ENCODE measurements at places on chromosomes 1 and 21.

DNA sequence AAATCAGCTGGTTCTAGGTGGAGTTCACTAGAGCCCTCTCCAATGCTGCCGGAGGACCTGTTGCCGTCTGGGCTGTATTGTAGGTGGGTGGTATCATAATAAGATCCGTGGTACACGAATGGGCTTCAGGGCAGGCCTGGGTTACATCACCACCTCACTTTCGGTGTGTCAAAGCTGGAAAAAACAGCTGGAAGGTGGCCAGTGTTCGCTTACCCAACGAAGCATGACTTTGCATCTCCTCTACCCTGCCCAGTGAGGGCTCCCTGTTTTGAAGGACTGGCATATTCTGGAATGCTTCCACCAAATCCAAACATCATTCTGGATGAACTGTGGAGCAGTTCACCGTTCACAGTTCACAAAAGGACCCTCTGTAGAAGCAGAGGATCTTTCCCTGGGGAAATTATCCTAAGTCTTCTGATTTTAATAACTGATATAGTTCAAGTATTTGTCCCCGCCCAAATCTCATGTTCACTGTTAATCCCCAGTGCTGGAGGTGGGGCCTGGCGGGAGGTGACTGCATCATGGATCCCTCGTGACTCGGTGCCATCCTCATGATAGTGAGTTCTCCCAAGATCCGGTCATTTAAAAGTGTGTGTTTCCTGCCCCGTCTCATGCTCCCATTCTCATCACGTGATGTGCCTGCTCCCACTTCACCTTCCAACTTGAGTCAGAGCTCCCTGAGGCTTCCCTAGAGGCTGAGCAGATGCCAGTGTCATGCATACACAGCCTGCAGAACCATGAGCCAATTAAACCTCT is 429.0 kb downstream of the KIF26B start:
- DNase-seq: no peak

- no peak for DNase-seq
Measured at GRCh38 chr1:202365092-202365815, 16.8 kb downstream of the PPP1R12B start.

DNA sequence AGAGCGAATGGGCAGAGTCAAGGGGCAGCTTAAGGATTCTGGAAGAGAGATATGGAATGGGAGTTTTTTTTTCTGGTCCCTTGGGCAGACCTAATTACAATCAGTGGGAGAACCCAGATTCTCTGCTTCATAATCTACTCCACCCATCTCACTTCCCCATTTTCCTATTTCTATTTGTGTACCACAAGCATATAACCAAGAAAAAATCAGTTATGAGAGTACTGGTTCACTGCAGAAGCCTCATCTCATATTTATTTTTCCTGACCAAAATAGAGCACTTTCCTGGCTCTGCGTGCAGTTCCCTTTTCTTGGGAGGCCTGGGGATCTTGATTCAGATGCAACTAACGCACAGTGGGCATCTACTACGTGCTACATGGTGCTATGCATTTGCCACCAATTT is 82.2 kb upstream of the SLFNL1 start:
- no peak for DNase-seq

DNA sequence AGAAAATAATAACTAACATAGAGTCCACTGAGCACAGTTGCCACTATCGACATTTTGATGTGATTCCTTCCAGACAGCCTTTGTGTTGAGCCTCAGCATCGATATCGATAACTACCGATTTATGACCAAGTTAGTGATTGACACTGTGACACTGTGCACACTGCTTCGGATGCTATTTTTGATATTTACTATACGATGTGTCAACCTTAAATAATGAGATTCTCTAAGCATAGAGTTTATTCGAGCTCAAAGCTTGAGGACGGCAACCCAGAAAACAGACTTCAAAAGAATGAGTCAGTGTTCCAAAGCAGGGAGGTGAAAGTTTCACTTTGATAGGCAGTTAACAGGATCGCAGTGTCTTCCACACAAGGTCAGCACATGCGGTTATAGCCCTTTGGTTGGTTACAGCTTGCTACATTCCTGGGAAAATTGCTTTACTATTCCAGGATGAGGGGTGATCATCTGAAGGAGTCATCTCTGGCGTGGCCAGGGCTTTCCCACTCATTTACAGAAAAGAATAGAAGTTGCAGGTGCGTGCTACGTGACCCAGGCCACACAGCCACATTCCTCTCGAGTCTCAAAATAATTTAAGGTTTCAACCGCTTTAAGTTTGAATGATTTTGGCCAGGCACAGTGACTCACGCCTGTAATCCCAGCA is 53.6 kb upstream of the EFHD2 start:
- no peak for DNase-seq

GRCh38 chr21:44509539-44509938 is 30.5 kb downstream of the KRTAP10-1 start:
- DNase-seq: no peak

GRCh38 chr21:31599563-31599962 is 59.9 kb upstream of the SOD1 start:
- no peak for DNase-seq

DNA sequence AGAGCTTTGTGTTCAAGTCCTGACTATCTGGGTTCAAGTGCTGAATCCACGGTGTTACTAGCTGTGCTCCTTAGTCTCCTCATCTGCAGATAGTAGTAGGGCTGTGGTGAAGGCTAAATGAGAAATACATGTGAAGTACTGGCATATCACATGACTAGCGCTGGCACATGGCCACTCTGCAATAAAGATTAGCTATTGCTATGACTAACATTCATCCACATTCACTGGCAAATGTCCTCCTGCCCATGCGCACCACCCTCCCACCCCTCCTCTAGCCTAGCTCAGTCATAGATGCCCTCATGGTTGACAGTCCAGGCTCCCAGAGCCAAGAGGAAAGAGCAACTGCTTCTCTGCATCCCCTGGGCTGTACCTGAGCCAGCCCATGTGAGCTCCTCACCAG is 8.5 kb upstream of the COL8A2 start:
- no peak for DNase-seq

DNA sequence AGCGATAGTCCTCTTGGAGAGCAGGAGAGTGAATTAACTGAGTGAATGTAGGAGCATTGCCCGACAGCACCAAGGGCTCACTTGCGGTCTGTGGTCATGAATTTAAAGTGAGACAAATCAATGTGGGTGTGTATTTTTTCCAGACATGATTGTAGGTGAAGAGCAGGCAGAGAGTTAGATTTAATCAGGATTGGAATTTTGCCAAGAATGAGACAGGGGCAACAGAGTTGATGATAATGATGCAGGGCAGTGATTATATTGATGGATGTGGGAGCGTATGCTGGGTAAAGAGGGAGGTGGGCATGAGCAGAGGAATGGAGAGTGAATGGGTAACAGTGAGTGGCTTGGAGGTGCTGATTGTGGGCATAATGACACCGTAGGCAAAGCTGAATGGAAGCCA is 20.0 kb upstream of the SYT6 start:
- DNase-seq: no peak

DNA sequence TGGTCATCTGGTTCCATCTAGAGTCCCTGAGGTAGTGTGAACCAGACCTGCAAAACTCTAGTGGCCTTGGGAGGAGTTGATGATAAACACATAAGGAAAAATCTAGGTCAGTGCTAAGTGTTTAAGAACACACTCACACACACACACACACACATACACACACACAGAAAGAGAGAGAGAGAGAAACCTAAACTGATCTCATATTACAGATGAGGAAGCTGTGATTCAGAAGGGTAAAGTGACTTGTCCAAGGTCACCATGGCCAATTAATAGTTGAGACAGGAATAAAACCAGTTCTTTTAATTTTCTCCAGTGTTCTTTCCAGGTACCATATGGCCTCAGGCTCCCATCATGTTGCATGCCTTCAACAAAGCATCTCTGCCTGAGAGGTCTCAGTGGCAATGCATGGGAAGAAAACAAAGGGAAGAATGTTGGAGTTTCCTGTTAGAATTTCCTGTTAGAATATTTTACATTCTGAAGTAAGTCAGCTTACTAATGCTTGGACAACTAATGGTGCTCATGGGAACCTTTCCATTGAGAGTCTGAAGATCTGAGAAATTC is 77.3 kb upstream of the TSPAN2 start:
- no peak for DNase-seq

GRCh38 chr1:36590264-36590663 is 107.6 kb upstream of the CSF3R start:
- DNase-seq: no peak

- no peak for DNase-seq
Measured at GRCh38 chr1:25731148-25731547, 68.8 kb upstream of the SELENON start.

GRCh38 chr1:101253976-101254674 is 17.3 kb downstream of the S1PR1 start:
- no peak for DNase-seq

GRCh38 chr1:205077934-205078311 is 6.3 kb downstream of the TMEM81 start:
- DNase-seq: no peak

DNA sequence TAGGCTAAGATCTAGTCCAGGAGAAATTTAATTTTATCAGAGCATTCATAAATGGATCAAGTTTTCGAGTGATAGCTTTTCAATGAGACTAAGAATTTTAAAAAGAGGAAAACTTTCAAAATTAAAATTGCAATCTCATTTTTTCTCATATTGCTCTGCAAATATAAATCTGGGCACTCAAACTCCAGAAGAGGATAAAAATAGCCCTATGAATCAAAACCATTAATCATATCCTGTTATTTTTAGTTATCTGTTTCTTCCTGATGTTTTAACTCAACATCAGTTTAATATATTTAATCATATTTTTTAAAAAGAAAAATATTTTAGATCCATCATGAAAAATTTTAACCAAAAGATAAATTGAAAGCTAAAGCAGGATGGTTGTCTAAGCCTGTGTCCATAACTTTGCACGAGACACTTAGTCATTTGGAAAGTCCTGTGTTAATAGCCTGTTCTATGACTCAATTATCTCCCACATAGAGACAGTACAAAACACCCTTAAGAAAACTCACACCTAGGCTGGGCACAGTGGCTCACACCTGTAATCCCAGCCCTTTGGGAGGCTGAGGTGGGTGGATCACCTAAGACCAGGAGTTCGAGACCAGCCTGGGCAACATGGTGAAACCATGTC is 17.1 kb upstream of the PRRC2C start:
- DNase-seq: no peak

GRCh38 chr1:214248311-214249085 is 32.5 kb upstream of the SMYD2 start:
- DNase-seq: no peak

DNA sequence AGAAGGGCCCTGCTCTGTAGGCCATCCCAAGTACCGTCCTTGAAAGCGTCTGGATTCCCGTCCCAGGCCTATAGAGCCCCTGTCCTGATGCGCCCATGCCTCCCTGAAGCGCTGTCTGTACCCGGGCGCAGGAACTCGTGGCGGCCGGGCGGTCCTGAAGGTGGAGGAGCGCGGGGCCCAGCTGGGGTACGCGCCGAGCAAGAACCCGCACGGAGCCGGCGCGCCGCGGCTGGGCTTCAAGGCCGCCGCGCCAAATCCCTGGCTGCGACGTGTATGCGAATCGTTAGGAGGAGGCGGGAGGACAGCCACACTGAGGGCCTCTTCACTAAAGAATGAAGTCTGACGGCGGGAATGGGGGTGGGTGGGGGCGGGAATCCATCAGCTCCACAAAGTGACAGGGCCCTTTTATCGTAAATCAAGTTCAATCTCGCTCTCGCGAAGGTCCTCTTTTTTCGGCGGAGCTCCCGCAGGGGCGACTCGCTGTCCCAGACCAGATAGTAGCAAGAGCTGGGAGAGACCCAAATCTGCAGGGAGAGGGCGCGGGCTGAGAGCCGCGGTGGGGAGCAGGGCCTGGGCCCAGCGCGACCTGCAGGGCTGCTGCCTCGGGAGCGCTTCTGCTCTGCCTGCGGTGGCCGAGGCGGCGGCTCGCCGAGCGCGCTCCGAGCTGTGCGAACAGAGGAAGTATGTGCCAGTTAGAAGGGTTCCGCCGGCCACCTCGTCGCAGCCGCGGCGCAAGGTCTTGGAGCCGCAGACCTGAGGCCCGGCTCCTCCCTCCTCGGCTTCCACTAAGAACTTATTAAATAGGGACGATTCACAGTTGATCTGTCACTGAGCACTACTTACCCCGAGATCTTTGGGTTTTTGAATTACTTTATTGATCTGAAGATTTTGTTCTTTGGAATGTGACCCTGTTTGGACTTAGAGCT is 10.4 kb downstream of the BARHL2 start:
- DNase-seq: no peak

DNA sequence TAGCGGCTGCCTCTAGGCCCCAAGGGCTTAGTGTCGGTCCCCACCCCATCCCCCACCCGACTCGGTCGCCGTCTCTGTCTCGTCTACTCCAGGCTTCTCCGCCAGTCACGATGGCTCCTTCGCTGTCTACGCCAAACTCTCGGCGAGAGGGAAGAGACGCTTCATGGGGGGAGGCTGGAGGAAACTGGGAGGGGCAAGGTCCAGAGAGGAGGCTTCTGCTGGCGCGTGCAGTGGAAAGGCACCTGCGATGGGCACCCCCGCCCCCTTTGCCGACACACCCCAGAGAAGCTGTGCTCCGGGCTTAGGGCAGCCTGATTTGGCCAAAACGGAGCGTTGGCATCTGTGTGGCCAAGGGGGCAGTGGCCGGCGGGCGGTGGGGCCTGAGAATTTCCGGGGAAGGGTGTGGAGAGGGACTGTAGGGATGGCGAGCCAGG is 1.2 kb upstream of the CSMD2 start:
- DNase-seq: no peak

Data from CMK (cell line).